ENCODE measurements at places on chromosomes 5 and 9.

DNA sequence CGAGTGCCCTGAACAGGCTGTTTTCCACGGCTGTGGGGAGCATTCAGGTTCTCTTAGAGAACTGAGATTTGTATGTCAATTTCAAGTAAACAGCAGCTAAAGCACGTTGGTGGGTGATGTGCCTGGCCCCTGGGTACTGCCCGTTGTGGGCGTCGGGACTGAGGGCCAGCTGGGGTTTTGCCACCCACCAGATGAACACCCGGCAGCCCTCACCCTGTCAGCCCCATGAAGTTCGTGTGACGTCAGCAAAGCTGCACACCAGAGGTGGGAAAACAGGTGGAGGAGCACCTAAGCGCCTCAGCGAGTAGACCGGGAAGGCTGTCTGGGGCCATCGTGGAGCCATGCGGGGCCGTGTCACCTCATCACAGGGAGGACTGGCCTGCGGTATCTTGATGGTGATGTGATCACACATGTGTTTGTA lies 9.2 kb downstream of the CEP72 start:
- no peak for DNase-seq

DNA sequence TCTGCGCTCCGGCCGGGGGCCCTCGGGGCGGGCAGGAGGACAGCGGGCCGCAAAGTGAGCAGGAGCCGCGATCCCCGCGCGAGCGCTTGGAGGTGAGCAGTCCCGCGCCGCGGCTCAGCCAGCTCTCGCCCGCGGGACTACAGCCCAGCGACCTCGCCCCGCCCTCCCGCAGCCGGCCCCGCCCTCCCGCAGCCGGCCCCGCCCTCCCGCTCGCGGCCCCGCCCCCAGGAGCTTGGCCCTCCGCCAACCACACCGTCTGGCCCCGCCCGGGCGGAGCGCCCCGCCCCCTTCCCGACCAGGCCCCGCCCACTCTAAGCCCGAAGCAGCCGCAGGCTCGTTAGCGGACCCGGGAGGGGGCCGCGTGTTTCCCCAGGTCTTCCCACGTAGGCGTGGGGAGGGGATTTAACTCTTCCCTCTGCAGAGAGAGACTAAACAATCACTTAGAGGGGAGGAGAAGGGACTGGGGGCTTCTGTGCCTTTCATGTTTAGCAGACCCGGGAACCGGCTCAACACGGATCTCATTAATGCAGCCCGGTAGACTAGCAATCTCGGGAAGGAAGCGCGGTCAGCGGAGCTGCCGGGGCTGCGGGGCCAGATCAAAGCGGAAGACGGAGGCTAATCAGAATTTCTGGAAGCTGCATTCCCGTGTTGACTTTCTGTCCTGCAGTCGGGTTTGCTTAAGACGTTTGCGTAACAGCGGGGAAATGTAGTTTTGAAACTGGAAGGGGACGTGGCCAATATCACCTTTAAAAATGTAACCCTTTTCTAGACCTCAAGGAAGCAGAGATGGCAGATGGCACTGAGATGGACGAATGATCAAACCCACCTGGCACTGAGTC lies at the start of gene MYO10:
MYO10 (minus strand) TSS at position 139 of the 839 bp plus-strand sequence. CDS start 480 bp downstream, outside the sequence.
- no peak for DNase-seq

- no peak for DNase-seq
Measured at GRCh38 chr5:72427488-72428437, 79.4 kb downstream of the ZNF366 start.

GRCh38 chr5:35153375-35153932 lies 76.8 kb downstream of the PRLR start:
- DNase-seq = no peak

All from stimulated activated CD4-positive, alpha-beta T cell treated with anti-CD3 and anti-CD28 coated beads, Interleukin-1b, Interleukin-23, amount 100 ng/mL, for 1 hour (primary cell).